ENCODE measurements at places on chromosomes 6 and 20.

GRCh38 chr6:15950962-15951569, 177.8 kb upstream of the MYLIP start:
- DNase-seq = no peak

- DNase-seq = no peak
Measured at GRCh38 chr20:49925901-49926454, 10.2 kb upstream of the RNF114 start.

DNA sequence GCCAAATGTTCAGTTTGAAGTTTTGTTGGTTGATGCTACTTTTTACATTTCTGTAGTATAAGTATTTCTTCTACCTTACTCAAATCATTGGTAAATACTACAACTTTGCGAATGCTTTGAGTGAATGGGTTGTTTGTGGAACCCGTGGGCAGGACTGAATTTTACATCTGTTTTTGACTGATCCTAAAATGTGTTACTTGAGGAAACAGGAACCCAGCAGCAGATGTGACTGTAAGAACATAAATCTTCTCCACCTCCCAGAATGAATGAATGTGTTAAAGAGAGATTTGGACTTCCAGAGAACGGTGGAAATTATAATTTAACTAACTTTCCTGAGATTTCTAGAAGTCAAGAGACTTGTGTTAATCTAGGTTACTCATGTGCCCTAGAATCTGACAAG, 728.5 kb upstream of the MARCKS start:
- DNase-seq = no peak

- DNase-seq = no peak
Measured at GRCh38 chr20:24842918-24843715, 106.0 kb upstream of the CST7 start.

DNA sequence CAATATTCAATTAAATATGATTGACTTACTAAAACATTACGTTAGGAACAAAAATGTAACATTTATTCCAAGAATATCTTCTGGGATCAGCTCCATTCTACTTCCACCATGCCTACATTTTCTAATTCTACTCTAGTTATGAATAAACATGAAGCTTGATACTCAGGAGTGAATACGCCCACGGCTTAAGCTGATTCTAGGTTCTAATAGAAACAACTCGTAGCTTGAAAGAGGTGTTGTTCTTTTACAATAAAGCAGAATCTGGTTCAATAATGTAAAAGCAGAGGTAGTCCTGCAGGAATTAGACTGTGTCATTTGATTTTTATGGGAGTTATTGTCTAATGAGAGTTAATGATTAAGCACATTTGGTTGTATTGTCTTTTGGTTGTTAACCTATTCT, 107.3 kb upstream of the OLIG3 start:
- DNase-seq = no peak

- DNase-seq = peak; percentile 32
Measured at GRCh38 chr6:111973118-111973761, 80.7 kb upstream of the CCN6 start.

DNA sequence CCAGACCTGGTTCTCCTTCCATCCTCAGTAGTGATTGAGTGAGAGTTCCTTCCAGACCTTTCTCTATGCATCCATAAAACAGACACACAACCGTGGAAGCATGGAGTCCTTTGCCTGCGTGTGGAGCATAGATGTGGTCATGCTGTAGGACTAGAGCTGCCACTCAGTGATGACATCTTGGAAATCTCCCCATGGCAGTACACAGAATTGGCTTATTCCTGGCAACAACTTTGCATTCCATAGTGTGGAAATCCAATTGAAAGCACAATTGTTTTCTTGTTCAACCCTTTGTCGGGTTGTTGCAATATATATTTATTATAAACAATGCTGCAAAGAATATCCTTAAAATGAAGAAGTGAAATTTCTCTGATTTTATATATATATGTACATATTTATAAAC, 547.8 kb downstream of the CDH26 start:
- no peak for DNase-seq

DNA sequence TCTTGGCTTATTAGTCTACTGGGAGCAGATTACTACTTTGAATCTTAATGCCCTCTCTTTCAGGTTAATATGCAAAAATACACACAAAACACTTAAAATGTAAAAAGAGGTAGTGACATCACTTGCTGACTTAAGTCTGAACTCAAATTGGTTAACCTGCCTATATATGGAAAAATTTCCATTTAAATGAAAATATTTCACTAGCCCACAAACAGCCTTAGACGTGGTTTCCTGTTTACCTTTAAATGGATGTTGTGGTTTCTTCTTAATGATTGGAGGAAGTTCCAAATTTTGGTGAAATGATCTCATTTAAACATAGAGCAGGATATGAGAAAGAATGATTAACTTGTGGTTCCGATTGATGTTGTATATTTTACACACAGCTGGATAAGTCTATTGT, 553.7 kb downstream of the CD109 start:
- no peak for DNase-seq

DNA sequence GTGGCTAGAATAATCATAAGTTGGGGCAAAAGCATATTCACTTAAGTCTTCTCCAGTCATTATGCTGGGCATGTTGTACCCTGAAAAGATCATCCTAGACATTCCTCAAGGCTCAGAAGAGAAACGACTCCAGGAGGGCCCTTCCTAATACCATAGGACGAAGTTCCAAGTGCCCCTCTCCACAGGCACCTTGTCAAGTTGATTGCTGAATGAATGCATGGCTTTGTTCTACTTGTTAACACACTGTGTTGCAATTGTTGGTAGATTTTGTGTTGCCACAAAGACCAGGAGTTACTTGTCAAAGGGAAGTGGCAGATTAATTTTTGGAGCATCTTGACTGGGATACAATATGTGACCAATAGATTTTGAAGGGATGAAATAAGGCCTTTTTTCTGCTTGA, 194.3 kb upstream of the SMLR1 start:
- no peak for DNase-seq

GRCh38 chr6:152661776-152662175, 24.6 kb upstream of the SYNE1 start:
- no peak for DNase-seq

DNA sequence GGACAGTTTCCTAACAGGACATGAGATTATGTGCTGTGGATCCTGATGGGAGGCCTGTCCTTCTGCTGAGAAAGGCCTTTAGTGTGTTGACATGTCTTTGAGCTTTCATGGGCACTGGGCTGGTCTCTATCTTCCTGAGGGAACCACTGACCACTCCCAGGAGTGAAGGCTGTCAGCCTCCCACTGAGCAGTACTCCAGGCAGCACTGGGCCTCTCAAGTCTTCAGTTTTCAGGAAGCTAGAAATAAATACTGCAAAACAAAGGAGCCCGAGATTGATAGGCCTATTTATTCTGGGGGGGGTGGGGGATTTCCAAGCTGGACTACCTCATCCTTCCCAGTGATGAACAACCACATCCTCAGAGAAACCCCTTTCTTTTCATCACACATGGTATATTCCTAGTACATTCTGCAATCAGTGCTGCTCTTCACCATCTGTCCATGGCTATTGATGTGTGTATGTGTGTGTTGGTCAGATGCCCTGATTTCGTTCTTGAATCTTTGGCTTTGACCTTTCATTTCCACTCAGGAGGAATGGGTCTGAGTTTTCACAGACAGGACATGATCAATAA, 180.9 kb upstream of the SPTLC3 start:
- DNase-seq = peak; percentile 72

GRCh38 chr6:100761841-100762240, 119.3 kb downstream of the ASCC3 start:
- no peak for DNase-seq

GRCh38 chr20:62685781-62686555, 22.7 kb upstream of the NTSR1 start:
- peak; percentile 86 for DNase-seq

DNA sequence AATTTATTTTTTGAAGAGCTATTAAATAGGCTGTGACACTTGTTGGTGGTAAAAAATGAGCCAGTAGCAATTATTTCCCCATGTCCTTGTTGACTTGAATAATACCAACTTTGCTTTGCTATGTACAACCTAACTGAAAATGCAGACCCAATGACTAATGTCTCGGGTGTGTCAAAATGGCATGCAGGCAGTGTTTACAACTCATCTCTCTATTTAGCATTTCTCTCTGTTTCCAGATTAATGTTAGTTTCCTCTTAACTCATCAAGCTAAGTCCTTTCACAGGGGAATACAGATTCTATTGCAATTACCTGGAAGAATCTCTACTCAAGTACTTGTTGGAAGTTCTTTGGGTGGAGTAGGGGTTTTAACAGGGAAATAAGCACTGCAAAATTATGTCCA, 504.4 kb downstream of the BCKDHB start:
- no peak for DNase-seq

DNA sequence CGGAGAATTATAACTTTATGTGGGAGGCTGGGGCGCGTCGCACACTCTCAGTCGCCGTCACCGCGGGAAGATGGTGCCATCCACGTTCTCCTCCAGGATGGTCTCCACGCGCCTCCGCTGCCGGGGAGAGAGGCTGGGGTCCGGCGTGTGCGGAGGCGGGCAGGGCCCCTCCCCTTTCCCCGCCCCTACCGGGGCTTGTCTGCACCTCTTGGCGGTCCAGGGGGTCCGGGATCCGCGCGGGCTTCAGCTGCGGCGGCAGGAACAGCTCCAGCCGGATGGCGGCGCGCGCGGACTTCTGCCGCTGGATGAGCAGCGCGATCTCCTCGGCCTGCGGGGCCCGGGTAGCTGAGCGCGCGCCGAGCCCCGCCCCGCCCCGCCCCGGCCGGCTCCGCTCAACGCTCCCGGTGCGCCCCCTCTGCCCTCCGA, 807 bp downstream of the LKAAEAR1 start:
- peak; percentile 91 for DNase-seq

GRCh38 chr20:44523746-44524145, 1.9 kb upstream of the SERINC3 start:
- no peak for DNase-seq

DNA sequence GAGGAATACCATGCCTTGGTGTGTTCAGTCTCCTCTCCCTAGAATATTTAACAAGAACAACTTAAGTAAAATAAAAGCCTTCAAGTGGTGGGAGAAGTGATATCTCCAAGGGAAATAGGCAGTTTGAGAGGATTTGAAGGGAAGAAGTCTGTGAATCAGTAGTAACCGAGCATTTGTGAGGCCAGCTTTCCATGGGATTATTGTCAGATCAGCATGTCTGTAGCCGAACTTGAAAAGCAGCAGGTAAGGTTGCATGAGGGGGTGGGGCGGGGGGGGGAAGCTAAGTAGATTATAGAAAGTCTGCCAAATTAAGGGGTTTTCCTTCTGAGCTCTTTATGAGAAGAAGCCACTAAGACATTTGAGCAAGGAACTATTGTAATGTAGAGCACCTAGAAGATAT, 92.6 kb downstream of the GRIK2 start:
- DNase-seq = no peak

GRCh38 chr20:44526129-44526528, 4.3 kb upstream of the SERINC3 start:
- no peak for DNase-seq

DNA sequence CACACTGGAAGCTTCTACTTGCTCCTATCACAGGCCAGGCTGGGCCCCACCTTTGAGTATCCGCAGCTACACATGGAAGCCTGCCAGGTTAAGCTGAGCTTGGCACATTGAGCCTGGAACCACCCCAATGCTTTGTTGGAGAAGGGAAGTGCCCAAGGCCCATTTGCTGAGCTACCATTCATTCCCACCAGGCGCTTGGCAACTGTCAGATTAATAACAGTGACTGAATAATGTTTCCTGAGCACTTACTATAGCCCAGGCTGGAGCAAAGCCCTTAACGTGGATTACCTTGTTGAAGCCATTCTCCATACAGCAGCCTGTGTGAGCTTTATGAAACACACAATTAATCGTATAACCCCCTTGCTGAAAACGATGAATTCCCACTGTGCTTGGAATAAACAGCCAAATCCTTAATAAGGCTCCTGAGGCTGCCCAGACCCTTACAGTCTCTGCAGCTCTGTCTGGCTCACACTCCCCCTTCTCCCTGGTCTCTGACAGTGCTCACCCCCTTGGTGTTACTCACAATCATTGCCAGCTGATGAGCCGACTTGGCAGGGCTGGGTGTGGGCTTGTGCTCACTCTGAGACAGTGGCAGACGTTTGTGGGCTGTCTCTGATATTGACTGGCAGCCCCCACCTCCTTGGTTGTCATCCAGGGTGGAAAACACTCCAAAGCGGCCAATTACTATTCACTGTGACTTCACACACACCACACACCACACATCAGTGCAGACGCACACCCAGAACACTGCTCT, 357.1 kb downstream of the MAFB start:
- DNase-seq = no peak

All from NCI-H2171 treated with DMSO at 0.1 percent for 48 hours (cell line).